ENCODE measurements at places on chromosomes 2 and 18.

DNA sequence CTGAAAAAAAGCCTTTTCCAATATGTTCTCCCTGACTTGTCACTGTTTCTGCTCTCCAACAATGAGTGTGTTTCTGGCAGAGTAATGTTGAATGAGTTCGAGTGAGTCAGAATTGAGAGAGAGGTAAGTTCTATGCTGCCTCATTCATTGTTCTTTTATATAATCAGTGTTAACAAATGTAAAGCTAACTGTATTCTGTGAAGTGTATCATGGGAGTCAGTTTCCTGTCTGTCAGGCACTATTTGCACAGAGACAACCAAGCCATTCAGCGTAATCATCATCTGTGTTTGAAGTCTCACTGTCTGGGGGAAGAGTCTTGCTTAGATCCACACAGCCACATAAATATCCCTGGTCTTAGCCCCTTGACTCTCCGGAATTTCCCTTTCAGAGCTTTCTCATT is 22.0 kb upstream of the UPP2 start:
- DNase-seq: no peak

- no peak for DNase-seq
These were observed 69.7 kb downstream of the COBLL1 start for GRCh38 chr2:164771897-164772296.

- DNase-seq: no peak
These were observed 106.4 kb downstream of the KCNH7 start for GRCh38 chr2:162731917-162732804.

GRCh38 chr2:173076581-173077345 is 1.1 kb downstream of the MAP3K20 start:
- peak; percentile 62 for DNase-seq

GRCh38 chr2:65666156-65666725 is 233.8 kb upstream of the SPRED2 start:
- DNase-seq: no peak

- no peak for DNase-seq
These were observed 161.4 kb downstream of the ZEB2 start for GRCh38 chr2:144358374-144358964.

DNA sequence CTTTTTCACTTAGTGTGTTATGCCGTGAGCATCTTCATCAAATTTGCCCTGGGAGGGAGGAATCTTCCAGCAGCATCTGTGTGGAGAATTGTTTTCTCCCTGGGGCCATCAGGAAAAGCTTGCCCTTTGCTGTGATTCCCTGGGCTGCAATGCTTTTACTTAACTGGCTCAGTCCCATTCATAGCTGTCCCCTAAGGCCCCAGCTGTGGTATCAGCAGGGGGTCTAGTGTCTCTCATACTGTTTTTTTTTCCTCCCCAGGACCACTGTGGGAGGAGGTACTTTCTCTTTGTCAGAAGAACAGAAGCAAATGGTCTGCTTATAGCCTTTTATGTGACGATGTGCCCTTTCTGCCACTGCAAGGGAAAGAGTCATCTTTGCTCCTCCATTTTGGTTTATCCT is 176.8 kb upstream of the CELF4 start:
- no peak for DNase-seq

Measured in left lung (tissue), 14 donors.